ENCODE measurements at places on chromosomes 5 and 9.

GRCh38 chr9:132645306-132645705 is 24.5 kb downstream of the DDX31 start:
- no peak for DNase-seq

- no peak for DNase-seq
Measured at GRCh38 chr9:16417161-16417560, 453.3 kb downstream of the BNC2 start.

GRCh38 chr5:82414041-82414388 is 135.9 kb upstream of the RPS23 start:
- no peak for DNase-seq

- DNase-seq: no peak
Measured at GRCh38 chr5:172544371-172545095, 90.2 kb upstream of the SH3PXD2B start.

DNA sequence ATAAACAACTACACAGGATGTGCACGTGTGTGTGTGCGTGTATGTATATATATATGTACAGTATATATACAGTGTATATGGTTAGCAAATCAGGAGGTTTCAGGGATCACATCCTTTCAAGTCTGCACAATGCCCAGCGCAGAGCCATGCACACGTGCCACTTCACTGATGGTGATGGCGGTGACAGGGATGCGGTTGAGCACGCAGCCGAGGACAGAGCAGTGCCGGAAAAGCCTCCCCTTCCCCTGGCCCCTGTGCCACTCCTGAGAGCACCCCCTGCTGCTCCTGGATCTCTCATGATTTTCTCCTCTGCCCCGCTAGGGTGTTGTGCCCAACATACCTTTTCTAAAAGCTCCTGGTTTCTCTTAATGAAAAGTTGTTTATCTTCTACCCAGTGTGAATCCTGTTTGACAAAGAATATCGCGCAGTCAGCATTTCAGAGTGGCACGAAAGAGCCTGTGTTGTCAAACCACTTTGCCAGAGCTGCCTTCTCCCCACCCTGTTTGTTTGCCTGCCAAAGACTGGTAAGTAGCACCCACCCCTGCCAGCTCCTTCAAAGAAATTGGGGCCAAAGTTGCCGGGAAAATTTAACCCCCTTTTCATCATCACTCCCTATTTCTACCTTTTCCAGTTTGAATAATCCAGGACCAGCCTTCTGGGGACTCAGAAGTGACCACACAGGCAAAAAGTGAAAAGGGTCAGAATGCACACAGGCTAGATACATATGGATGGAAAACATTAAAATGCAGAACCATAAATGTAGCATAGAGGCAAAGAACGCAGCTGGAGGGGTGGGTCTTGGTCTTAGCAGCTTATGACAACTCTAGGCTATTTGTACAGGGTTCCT is 126.2 kb upstream of the DPYSL3 start:
- DNase-seq: no peak

DNA sequence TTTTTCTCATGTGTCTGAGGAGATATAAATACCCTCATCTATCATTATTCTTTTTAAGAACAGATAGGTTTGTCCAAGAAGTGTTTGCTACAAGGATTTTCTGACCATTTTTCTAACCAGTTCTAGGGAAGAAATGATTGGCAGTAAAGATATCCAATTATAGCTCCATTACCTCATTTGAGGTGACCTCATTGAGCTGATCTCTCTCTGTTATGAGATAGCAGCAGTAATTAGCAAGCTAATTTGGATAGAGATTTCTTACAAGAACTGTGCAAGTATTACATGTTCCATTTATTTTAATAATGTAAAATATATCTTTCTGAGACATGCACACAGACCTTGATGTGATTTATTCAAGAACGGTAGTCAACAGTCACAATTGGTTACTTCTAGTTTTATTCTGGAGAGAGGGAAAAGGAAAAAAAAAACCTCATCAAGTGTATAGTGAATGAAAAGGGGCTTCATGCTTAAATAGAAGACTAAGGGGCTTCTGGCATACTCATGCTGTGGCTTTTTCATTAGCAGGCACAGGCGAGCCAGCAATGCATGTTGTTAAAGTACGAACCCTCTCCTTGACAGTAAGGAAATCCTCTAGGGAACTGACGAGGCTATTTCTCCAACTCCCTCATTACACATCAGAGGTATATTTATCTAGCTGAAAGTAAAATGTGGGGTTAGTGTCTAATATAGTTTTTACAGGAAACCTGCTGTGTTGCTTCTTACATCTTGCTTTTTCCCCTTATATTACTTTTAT is 127.3 kb downstream of the NUDT12 start:
- DNase-seq: no peak

- no peak for DNase-seq
Measured at GRCh38 chr9:79656169-79656568, 84.4 kb downstream of the TLE4 start.

GRCh38 chr9:96031366-96031824 is 155.9 kb downstream of the ERCC6L2 start:
- DNase-seq: no peak

GRCh38 chr5:126972062-126972895 is 58.1 kb downstream of the MARCHF3 start:
- peak; percentile 40 for DNase-seq

DNA sequence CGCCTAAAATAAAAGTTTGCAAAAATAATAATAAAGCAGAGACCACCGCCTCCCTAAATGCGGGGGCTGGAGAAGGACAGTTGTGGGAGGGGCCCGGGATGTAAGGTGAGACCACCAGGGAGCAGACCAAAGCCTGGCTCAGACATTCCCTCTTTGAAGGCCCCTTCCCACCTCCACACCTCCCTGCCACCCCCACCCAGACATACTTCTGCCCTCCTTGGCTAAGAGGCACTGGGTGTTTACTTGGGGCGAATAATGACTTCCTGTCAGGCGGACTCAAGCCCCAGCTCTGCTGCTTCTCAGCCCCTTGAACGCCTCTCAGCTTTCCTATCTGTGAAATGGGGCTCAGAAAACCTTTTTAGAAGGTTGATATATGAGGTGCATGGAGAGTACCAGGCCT is 58.8 kb upstream of the GGTA1 start:
- no peak for DNase-seq

GRCh38 chr9:86594724-86595123 is 240.5 kb upstream of the TUT7 start:
- no peak for DNase-seq

GRCh38 chr9:8436786-8437185 is 637.2 kb upstream of the DMAC1 start:
- no peak for DNase-seq

- DNase-seq: no peak
Measured at GRCh38 chr5:5652181-5652580, 229.7 kb downstream of the ICE1 start.

- DNase-seq: no peak
Measured at GRCh38 chr5:157345485-157345884, 79.6 kb downstream of the CYFIP2 start.
